ENCODE measurements at places on chromosomes 7 and 10.

- DNase-seq, result no peak
Measured at GRCh38 chr10:101260764-101261481, 31.7 kb upstream of the LBX1 start.

DNA sequence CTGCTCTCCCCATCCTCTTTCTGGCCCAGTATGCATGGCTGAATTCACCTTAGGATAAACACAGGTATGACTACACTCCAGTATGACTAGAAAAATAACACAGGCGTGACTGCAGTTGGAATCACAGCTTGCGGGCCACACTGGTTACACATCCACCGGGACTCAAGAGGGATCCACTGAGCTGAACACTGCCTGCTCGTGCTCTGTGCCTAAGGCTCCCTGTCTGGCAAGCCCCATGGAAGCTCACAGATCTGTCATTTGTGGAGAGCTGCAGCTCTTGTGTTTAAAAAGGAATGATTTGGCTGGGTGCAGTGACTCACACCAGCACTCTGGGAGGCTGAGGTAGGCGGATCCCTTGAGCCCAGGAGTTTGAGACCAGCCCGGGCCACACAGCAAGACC is 26.8 kb downstream of the VOPP1 start:
- DNase-seq, result no peak

- no peak for DNase-seq
Measured at GRCh38 chr10:69655124-69655867, 25.2 kb downstream of the FAM241B start.

GRCh38 chr10:6694447-6695140 is 114.5 kb upstream of the PRKCQ start:
- DNase-seq, result no peak

- no peak for DNase-seq
Measured at GRCh38 chr10:127375461-127375860, 173.6 kb upstream of the NPS start.

DNA sequence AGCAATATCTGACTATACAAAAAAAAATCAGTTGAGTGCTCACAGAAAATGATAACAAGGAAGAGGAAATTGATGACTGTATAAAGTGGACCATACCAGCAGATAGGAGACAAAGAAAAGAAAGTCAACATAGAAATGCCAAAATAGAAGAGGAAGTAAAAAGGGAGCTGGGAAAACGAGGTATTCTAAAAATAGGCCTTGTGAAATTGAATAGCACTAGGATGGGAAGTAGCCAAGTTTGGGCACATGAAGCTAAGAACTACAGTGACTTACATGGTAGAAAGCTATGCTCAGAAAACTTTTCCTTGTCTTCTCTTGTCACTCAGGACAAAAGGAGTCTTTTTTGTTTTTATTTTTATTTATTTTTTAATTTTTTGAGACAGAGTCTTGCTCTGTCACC is 76.2 kb upstream of the APBB1IP start:
- no peak for DNase-seq

DNA sequence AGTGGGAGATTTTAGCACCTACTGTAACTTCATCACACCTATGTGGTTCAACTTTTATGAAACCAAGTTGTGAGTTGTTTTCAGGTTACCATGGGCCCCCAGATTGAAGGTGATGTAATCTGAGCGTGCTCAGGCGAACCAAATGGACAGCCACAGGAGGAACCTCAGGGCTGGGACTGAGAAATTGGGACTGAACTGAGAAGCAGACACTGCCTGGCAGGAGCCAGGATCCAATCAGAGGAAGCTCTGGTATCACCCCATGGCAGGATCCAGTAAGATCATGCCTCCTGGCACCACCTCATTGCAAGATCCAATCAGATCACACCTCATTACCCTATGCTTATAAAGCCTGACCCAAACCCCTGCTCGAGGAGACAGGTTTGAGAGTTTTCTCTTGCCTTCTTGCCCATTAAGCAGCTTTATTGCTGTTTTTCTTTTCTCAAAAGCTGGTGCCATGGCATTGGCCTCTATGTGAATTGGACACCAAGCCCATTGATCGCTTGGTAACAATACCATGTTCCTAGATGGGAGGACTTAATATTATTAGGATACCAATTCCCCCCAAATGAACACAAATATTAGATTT is 43.2 kb upstream of the GDF10 start:
- no peak for DNase-seq

DNA sequence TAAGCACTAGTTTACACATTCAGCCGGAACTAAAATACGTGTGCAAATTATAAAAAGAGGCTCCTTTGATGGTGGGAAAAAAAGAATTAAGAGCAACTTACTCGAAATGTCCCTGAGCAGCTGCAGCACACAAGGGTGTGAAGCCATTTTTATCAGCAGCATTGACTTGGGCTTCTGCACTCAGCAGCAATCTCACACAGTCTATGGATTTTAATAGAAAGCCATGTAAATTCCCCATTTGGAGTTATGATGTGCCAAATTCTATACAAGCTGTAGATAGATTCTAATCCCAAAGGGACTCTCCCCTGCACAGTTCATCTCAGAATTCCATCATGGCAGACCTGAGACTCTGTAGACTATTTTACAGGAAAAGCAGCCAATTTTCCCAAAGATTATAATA is 90.5 kb downstream of the CTTNBP2 start:
- DNase-seq, result no peak

GRCh38 chr7:12796397-12797127 is 109.1 kb downstream of the ARL4A start:
- DNase-seq, result no peak

- no peak for DNase-seq
Measured at GRCh38 chr7:69620063-69620462, 21.8 kb downstream of the AUTS2 start.

- DNase-seq, result peak; percentile 47
Measured at GRCh38 chr10:78974617-78975317, 94.0 kb upstream of the ZMIZ1 start.

DNA sequence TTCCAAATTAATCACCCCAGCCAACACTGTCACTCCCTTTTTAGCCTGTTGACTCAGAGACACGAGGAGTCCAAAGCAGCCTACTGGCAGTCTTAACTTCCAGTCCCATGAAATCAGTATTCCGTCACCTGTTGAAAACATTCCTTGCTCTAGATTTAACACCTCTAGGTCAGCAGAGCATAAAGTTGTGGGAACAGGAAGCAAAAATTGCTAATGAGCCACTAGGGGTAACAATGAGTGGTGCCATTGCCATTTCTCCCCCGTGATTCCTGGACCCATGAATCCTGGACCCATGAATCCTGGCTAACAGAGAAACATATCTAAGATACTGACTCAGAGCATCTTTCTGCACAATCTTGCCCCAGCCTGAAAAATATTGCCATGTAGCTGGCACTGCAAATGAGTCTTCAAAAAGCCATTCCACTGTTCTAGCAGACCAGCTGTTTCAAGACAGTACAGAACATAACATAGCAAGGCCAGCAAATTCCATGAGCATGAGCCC is 252.7 kb upstream of the PTER start:
- DNase-seq, result no peak

- DNase-seq, result no peak
Measured at GRCh38 chr7:133265821-133266220, 12.9 kb downstream of the EXOC4 start.

DNA sequence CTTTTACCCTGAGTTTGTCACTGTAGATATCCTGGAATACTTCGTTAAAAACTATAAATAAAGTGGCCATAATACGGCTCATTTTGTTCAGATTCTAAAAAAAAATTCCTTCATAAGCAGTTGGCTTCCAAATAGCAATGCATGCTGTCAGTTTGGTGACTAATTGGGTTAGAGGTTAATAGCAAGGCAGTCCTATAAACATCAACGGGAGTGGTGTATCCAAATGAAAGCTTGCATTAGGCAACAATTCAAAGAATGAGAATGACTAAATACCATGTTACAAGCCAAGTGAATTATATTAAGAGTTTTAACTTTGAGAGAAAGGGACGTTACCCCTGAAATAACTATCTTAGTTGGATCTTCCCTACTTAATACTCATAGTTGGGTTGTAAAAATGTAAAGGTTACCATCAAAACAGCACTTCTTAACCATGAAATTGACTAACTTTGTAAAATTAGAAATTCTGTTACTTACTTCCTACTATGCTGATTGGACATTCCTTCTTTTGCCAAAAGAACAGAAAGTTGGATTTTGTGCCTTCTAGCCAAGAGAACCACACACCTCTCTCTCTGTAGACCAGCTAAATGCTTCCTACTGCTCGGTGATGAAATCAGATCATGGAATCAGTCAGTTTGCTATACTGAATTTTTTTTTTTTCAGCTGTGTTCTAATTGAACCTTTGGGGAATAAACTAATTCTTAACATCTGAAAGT is 98.0 kb downstream of the KAT6B start:
- DNase-seq, result peak; percentile 57

DNA sequence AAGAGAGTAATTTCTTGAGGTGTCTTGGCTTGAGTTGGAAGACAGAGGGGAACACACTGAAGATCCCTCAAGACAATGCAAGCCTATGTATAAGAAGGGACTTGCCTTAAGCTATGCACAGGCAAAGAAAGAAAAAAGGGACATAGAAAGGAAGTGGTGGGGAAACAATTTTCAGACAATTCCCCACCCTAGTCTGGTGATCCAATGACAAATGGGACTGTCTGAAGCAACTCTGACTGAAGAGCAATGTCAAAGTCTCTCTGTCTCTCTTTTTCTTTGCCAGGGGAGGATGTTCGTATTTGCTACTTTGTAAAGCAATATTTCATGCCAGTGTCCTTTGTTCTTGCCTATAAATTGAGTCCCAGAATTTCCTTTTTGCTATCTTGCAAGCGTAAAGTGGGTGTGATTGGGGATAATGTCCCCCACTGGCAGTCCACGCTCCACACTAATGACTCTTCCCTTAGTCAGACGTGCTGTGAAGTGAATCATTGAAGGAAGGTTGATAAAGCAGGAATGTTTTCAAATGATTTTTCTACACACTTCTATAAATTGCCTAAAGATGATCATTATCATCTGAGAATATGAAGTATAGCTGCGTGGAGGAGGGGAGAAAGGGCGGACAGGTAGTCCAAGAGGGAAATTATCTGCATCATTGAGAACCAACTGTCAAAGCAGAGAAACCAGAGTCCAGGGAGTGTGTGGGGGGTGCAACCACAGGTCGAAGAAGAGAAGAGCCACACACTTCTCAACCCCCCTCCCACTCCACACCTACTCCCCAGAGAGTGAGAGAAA is 243.8 kb upstream of the ETV1 start:
- DNase-seq, result no peak

DNA sequence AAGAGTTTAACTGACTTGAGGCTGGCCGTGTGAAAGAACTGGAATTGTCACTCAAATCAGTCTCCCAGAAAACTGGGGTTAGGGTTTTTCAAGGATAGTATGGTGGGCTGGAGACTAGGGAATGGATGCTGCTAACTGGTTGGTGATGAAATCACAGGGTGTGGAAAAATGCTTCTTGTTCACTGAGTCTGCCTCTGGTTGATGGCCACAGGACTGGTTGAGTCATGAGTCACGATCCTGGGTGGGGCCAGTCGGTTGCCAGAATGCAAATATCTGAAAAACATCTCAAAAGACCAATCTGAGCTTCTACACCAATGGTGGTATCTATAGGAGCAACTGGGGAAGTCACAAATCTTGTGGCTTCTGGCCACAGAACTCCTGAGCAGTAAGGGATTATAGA is 16.3 kb upstream of the BAMBI start:
- DNase-seq, result no peak

- no peak for DNase-seq
Measured at GRCh38 chr7:122304996-122305421, 459 bp upstream of the FEZF1 start.

DNA sequence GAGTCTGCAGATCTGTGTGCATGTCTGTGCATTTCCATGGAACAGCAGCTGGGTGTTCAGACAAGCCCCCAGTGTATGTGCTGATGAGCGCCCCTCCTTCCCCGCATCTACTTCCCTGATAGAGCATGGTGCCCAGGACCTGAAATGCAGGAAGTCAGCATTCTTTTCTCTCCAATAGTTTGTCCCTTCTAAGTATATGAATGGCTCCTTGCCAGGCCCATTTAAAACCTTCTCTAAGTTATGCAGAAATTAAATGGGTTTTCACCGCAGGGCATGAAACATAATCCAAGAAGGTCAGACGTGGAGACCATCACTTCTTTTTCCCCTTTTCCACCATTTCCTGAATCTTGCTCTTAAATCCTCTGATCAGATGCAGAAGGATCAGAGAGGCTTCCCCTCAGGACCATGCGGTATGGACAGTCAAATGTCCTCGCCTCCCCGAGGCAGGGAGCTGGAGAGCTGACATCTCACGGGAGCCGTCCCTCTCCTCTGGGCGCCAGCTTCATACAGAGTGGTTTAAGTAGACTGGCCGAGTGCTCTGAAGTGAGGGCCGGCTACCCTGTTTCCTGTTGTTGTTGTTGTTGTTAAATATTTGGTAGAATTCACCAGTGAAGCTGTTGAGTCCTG is 155.3 kb downstream of the C10orf105 start:
- DNase-seq, result no peak

DNA sequence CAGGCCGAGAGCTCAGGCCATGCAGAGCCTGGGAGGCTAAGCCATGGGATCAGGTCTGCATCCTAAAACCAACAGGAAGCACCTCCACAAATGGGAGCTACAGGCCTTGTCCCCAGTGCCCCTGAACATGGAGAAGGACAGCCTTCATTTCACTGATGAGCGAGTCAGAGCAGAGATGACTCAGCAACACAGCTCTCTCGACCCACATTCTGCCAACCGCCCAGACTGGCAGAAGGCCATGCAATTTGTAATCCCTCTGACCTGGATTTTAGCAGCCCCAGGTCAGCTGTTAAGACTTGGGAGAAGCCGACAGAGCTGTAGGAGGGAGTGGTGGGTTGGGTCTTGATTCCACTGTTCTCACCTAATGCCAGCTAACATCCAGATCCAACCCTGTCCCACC is 25.5 kb downstream of the VOPP1 start:
- DNase-seq, result peak; percentile 51

- DNase-seq, result no peak
Measured at GRCh38 chr7:157687845-157688532, 351.2 kb downstream of the DNAJB6 start.

DNA sequence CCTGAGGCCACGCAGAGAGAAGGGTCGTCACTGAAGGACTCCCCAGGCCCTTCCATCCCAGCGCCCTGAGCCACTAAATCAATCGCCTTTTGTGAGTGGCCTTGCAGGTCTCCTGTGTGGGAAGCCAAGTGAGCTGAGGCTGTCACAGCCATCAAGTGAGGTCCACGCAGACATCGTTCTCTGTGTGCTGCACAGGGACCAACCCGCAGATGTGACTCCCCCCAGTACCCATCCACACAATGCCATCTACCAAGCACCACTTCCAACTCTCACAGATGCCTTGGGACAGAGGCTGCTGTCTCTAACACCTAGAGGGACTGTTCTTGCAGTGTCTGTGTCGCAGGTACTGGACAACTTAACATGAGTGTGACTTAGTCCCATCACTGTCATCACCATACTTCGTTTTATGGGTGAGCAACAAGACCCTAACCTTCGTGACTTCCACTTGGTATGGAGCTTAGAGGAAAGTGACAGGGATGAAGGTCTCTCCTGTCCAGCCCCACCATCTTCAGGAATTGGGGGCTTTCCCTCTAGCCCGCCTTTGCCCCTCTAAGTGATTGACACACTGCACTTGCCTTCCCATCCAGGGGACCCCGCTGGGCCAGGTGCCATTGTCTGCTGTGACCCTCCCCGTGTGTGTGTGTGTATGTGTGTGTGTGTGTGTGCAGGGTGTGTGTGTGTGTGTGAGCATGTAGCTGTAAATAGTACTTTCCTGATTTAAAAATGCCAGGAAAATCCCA is 51.4 kb upstream of the TMEM72 start:
- no peak for DNase-seq
